ENCODE measurements at places on chromosomes 16 and 17.

GRCh38 chr16:73143576-73144422, 95.9 kb upstream of the ZFHX3 start:
- DNase-seq = no peak

- DNase-seq = no peak
These were observed 121.1 kb downstream of the IRX5 start for GRCh38 chr16:55051571-55052347.

DNA sequence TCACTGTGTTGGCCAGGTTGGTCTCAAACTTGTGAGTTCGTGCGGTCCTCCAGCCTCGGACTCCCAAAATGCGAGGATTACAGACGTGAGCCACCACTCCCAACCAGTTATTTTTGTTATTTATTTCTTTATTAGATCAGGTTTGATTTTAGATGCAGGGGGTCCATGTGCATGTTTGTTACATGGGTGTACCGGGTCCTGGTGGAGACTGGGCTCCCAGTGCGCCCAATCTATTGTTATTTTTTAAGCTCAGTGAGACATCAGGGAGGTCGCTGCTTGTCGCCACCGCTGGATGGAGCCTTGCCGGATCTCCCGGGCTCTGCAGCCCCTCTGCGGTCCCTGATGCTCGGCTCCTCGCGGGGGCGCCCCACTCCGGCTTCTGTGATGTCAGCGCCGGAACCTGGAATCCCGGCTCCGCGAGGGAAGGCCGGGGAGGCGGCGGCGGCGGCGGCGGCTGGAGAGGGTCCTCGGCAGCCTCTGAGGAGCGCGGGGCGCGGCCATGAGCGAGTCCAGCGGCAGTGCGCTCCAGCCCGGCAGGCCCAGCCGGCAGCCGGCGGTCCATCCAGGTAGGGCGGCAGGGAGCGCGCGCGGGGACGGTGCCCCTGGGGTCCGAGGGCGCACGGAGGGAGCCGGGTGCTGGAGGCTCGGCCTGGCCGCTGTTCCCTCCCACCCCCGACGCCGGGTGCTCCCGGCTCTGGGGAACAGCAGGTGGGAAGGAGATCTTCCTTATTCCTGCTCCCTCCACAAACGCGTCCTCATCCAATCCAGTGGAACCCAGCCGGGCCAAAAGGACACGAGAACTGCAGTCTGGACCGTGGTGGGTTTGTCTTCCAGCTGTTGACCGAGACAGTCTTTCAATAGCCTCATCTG, at the start of gene TMC7:
TMC7 (plus strand) TSS at position 370 of the 870 bp plus-strand sequence; CDS start at position 500, 130 bp downstream.
- DNase-seq = peak; percentile 80

GRCh38 chr17:35164716-35165115, 17.1 kb downstream of the UNC45B start:
- no peak for DNase-seq

DNA sequence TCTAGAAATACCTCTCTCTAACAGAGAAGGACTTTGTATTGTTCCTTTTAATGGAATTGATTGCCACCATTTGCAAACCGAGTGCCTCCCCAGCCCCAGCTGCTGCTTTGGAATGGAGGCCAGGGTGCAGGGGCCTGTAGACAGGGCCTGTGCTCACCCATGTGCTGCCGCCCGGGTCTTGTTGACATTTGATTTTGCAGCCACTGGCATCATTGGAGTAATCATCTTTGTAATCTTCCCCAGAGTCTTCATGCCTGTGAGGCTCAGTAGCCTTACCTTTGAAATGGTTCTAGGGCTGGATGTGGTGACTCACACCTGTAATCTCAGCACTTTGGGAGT, 119.8 kb downstream of the CLEC16A start:
- DNase-seq = no peak

- no peak for DNase-seq
These were observed 495.6 kb upstream of the HSBP1 start for GRCh38 chr16:83312015-83312717.

Measured in fibroblast of lung (primary cell).